ENCODE measurements at places on chromosomes 7 and 10. TPM values are rescaled to one million over a fixed set of nuclear protein-coding genes. Genes with fewer than 3 reads are reported as not detected.

Gene R3HCC1L
- total RNA-seq = 19.5 TPM

DNA sequence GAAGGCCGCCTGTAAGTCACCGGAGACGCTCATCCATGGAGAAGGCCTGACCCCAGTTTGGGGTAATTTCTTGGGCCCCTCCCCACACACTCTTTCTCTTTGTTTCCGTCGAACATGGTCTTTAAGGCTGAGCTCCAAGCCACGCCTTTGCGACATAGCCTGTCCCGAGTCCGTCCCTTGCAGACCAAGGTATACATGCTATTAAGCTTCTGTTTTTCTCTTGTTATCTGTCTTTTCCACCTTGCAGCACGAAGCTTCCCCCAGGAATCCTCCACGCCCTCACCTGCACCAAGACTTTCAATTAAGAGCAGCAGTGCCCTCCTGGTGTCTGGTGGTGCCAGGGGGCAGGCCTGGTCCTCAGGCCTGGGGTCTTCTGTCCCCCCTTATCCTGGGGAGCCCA, 4.2 kb upstream of the FAM20C start:
- DNase-seq = no peak

- no peak for DNase-seq
These were observed 438.6 kb upstream of the MGMT start for GRCh38 chr10:129028451-129028850.

DNA sequence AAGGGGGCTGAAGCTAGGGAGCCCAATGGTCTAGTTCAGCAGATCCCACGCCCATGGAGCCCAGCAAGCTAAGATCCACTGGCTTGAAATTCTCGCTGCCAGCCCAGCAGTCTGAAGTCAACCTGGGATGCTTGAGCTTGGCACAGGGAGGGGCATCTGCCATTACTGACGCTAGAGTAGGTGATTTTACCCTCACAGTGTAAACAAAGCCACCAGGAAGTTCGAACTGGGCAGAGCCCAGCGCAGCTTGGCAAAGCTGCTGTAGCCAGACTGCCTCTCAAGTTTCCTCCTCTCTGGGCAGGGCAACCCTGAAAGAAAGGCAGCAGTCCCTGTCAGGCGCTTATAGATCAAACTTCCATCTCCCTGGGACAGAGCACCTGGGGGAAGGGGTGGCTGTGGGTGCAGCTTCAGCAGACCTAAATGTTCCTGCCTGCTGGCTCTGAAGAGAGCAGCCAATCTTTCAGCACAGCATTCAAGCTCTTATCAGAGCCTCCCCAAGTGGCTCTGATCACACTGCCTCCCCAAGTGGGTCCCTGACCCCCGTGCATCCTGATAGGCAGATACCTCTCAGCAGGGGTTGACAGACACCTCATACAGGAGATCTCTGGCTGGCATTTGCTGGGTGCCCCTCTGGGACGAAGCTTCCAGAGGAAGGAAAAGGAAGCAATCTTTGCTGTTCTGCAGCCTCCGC, 167.8 kb downstream of the CCDC71L start:
- DNase-seq = no peak

DNA sequence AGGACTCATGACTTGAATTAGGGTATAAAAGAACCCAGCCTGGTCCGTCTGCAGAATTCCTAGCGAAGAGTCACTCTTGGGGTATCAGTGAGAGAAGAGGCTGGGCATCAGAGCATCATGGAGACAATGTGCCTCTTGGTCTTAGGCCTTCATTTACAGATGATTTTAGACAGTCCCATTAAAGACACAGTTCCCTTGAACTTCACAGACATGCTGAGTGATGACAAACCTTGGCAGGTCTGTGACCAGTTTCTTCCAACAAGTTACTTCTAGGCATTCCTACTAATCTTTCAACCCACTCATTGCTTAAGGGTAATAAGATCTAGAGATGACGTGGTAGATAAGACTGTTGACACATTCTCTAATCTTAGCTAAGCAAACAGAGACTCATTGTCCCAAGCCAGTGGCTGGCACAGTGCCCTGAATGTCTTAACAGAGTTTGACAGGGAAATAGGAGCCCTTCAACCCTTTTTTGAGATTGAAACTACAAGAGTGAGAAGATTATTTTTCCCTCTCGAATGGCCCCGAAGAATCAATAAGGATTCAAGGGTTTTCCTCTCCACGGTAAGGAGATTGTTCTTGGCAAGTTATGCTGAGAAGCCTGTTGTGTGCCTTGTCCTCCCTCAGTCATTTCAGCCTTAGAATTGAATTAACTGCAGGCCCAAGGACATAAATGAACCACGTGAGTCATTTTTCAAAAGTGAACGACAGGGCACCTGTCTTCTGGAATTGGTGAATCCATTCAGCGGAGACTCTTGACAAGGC, 281.1 kb downstream of the CCDC3 start:
- peak; percentile 91 for DNase-seq

DNA sequence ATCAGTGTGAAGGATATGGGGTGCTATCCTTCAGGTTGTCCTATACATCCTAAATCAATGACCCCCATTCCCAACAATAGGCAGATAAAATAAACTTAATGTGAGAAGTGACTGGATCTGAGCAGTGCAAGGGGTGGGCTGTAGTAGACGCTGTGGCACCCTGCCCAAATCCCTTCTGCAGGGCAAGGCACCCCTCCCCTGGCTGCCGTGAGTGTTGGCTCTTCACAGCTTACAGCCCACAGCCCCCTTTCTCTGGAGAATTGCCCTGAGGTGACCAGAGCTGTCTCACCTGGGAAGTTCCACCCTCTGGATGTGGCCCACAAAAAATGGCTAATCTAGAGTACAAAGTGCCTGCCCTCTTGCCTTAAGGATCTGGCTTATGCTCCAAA, 25.8 kb upstream of the PPIF start:
- DNase-seq = no peak

Gene STEAP1
- total RNA-seq = 69.9 TPM

DNA sequence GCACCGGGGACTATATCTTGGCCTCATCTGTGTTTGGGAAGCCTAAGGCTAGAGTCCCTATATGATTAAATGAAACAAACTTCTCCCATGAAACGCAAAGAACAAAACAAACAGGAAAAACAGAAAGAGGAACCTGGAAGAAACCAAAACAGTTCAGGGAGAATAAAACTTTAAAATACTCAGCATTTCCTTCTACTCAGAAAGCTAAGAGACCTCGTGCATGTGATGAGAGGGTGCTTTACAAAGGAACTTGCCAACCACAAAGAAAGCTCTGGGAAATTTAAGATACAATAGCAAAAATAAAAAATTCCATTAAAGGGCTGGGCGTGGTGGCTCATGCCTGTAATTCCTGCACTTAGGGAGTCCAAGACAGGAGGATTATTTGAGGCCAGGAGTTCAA, 6.9 kb downstream of the PILRA start:
- no peak for DNase-seq

- DNase-seq = no peak
These were observed 186.1 kb downstream of the PRKG1 start for GRCh38 chr10:51260376-51260775.

DNA sequence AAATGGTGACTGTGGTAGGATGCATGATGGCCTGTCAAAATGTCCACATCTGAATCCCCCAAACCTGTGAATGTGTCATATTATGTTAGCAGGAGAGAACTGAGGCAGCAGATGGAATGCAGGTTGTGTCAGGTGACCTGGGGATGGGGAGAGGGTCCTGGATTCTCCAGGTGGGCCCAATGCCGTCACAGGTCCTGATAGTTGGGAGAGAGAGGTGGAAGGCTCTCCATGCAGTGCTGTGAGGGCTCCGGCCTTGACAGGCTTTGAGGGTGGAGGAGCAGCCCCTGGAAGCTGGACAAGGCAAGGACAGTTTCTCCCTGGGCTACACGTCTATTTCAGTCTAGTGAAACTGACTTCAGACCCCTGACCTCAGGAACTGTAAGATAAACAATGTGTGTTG, 330.9 kb upstream of the ZNF32 start:
- DNase-seq = no peak

Gene HEPACAM2
- total RNA-seq = under 0.01 TPM

Data from fibroblast of lung (primary cell).